ENCODE measurements at places on chromosomes 4 and X.

DNA sequence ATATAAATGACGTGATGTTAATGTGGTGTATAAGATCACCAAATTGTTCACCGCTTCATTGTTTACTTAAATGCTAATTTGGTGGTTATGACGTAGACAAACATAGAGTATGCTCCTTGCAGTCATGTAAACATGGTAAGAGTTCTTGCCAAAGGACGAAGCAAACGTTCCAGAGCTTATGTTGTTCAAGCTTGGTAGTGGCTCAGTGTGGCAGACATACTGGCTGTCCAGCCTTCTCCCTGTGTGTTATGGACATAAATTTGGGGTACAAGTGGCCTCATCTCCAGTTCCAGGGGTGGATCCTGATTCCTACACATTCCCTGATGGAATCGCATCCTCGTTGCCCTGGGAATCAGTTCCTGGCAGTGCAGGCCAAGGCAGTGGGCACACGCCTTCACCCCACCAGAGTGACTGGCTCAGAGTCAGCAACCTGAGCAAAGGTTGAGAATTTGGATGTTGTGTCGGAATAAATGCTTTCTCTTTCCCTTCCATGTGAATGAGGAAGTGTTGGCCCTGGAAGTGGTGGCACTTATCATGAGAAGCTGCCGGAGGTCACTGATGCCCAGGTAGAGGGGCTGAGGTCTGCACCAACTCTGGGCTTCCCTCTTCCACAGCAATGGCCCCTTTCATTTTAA is 25.4 kb downstream of the F11 start:
- DNase-seq, result no peak

- DNase-seq, result no peak
These were observed 132.8 kb upstream of the BMP3 start for GRCh38 chr4:80897537-80898303.

DNA sequence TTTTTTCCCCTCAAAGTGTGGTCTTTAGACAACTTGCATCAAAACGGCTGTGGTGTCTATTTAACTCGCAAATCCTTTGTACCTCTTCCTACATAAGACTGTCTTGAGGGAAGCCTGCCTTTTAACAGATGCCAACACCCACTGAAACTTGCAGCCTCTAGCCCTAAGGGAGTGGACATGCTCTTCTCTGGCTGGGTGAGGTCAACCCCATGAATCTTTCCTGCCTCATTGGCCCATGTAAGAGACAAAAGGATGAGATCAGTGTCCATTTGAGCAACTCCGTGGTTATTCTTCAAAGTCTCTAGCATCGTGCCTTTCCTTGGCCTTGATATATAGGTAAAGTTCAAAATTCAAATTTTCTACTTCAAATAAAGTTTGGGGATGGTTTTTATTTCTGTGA is 134.7 kb downstream of the SHROOM3 start:
- no peak for DNase-seq

- no peak for DNase-seq
These were observed 167.0 kb upstream of the GALNT7 start for GRCh38 chr4:173001571-173001970.

DNA sequence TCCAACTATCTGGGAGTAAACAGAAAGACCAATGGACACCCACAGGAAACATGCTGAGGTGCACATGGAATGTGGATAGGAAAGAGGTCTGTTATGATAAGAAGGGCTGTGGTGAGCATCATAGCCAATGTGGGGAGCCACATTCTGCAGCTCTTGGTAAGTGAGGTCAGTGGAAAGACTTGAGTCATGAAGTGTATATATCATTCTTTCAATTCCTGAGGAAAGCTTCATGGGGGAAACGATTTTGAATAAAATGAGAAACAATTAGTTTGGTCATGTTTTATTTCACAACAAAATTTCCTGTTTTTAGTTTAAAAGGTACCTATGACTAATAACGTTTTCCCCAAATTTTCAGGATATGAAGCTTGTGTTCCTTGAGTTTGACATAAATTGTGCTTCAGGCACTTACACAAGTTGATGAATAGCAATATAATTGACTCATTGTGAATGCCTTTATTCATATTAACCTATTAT is 41.4 kb upstream of the RASSF6 start:
- no peak for DNase-seq

DNA sequence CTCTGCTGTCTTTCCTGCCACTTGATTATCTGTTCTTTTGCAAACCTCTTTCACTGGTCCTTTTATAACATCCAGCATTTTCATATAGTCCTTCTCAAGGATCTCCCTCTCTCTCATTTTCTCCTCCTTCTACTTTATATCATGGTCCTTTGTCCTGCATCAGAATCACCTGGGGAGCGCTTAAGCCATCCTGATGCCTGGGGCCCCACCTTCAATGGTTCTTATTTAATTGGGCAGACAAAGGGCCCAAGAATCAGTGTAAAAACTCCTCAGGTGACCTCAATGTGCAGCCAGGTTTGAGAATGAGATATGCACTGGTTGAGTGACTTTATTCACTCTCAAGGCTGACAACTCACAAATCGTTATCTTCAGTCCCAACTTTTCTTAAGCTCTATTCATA is 283.9 kb downstream of the UNC5C start:
- no peak for DNase-seq

- no peak for DNase-seq
These were observed 567.1 kb downstream of the IL15 start for GRCh38 chr4:142203505-142203904.

GRCh38 chr4:73762409-73762808 is 22.0 kb downstream of the CXCL8 start:
- DNase-seq, result no peak
